Left cardiac atrium (tissue), 4 donors: ENCODE measurements at places on chromosomes 1 and 21. TPM values are rescaled to one million over a fixed set of nuclear protein-coding genes. Genes with fewer than 3 reads are reported as not detected.

Gene SLAMF9
- total RNA-seq: not detected

Gene HES2
- 0.37 TPM for total RNA-seq

Gene ADAMTS4
- total RNA-seq: 117 TPM

Gene C1orf185
- total RNA-seq: not detected

Gene FCRL4
- total RNA-seq: not detected

Gene SLC5A9
- 0.42 TPM for total RNA-seq

Gene BATF3
- total RNA-seq: 8.1 TPM

Gene SH3BP5L
- total RNA-seq: 18.5 TPM

Gene FALEC
- total RNA-seq: not detected

Gene KAZN
- total RNA-seq: 15.7 TPM

Gene LRP8
- total RNA-seq: 1.7 TPM

Gene GSTM1
- not detected for total RNA-seq
